ENCODE measurements at places on chromosomes 5 and 9.

DNA sequence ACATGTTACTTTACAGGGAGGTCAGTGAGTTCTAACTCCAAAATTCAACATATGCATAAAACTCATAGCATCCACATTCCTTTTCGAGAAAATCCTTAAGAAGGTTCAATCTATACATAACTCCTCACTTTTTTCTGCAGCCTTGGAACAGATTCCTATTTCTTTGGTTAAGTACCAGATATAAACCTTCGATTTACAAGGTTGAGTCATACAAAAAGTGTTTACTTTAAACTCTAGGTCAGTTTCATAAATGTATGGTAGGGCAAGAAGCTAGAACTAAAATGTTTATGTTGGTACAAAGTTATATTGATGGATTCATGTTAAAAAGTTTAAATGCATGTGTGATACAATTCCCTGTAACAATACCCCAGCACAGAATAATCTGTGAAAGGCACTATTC is 19.4 kb downstream of the CDKN2AIPNL start:
- DNase-seq, result no peak

- no peak for DNase-seq
These were observed 120.1 kb downstream of the SNX18 start for GRCh38 chr5:54637654-54638053.

DNA sequence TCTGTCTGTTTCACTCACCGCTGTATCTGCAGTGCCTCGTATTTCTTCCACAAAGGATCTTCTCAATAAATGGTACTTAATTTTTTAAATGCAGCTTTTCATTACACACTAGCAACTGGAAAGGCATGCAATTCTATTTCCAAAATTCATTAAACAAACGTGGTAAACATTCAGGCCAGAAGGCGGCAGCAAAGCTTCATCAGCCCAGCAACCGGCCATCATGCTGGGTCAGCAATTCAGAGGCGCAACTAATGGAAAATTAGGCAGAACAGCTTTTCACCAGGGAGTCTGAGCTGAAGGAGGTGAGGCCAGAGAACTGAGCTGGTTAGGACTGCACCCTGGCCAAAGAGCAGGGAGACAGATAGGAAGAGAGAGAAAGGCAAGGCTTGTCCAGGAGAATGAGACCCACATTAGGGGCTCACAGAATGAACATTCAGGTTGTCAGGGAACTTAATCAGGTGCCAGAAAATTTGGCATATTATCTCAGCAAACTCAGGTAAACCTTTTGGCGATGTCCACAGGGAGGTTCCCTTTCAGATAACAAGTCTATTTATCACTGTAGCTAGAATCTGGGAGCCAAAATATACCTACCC is 17.7 kb upstream of the RNF180 start:
- DNase-seq, result peak; percentile 61

GRCh38 chr5:10525124-10525495 is 38.8 kb upstream of the ANKRD33B start:
- no peak for DNase-seq

- DNase-seq, result no peak
These were observed 9.3 kb upstream of the FGF18 start for GRCh38 chr5:171410181-171410580.

- DNase-seq, result no peak
These were observed 11.2 kb upstream of the SETX start for GRCh38 chr9:132365986-132366385.

- DNase-seq, result no peak
These were observed 2.3 kb downstream of the DENND4C start for GRCh38 chr9:19232823-19233194.

- peak; percentile 13 for DNase-seq
These were observed 1104.8 kb upstream of the C9orf72 start for GRCh38 chr9:28678097-28678496.

- DNase-seq, result peak; percentile 35
These were observed 5.6 kb upstream of the IER5L start for GRCh38 chr9:129183495-129184218.

DNA sequence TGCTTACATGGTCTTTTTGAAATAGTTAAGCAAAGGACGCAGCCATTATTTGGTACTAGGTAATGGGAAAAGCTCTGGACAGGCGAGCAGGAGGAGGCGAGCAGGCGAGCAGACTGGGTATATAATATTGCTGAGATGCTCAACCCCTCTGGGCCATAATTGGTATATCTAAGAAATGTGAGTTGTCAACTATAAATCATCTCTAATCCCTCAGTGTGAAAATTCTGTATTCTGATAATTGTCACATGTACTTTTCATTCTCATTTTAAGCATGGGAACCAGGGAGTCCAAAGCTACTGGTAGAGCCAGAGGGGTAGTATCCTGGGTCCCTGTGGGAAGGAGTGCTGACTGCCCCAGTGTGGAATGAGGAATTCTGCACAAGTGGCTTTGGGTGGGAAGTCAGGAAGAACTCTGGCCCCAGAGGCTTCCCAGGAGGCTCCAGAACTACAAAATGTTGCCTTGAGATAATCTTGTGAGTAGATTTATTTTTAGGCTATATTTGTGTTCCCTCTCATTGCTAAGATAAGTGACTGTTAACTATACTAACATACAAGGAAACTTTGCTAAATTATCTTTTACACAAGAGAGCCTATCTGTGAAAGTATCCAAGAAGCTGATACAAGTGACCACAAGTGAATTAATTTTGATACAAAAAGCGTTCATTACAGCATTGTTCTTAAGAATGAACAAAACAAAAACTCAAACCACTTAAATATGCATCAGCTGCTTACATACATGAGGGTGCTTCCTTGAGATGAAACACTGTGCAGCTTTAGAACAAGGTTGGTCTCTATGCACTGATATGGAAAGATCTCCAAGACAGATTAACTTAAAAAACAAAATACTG is 70.5 kb upstream of the TNFAIP8 start:
- no peak for DNase-seq

GRCh38 chr9:2022560-2022959 is 7.4 kb downstream of the SMARCA2 start:
- no peak for DNase-seq

- DNase-seq, result peak; percentile 76
These were observed 54.4 kb downstream of the CCDC192 start for GRCh38 chr5:127757576-127757975.

DNA sequence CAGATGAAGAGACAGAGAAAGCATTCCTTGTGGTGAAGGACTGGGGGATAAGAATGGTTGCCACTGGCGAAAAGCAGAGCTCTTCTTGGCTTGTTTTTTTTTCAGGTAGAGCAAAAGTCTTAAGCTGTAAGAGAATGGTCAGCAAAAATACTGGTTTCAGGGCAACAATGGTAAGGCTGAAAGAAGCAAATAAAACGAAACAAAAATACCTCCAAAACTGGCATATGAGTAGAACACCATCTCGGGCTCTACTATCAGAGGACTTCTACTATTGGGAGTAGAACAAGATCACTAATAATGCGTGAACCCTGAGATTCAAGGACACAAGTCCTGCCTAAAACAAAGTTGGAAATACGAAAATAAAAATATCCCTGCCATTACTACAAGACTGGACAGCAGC is 1823.2 kb upstream of the CDH6 start:
- no peak for DNase-seq

DNA sequence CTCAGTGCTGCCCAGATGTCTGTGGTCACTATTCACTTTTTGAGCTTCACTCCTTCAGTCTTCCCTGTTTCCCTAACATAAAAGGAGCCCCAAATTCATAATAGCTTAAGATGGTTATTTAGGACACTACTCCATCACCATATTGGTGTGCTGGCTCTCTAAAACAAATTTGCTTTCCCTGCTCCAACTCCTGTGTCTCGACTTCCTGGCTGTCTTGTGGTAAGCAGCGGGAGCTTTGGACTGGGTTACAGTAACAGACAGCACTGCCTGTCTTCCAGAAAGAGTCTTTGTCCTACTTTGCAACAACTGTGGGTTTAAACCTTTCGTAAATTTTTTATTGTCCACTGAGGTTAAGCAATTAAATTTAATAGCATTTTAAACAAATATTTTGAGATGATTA is 389.4 kb downstream of the CDH9 start:
- no peak for DNase-seq

DNA sequence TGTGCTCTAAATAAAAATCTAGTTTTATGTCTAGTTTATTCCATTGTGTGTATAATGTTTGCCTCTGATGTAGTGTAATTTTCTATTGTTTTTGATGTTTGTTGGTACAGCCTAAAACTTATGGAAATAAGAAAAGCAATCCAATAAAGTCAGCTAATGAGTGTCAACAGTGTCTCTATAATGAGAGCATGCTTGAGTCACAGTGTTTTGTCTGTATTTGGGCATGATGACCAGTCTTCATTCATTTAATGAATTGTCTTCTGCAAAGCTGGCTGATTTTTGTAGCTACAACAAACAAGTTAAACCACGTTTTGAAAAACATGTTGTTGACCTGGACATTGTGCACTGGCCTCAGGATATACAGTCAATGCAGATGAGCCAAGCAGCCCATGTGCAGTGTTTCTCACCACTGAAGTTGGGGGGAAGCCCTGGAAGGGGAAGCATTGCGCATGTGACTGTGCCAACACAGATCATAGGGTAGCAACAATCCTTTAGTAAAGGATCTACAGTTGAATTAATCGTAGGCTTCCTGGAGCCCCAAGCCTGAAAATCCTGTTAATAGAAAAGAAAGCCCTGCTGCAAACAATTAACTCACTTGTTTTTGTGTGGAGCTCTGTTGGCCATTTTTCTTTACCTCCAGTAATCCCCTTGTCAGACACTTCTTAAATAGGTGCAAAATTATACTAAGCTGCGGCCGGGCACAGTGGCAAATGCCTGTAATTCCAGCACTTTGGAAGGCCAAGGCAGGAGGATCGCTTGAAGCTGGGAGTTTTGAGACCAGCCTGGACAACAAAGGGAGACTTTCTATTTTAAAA is 88.0 kb downstream of the INIP start:
- peak; percentile 35 for DNase-seq

DNA sequence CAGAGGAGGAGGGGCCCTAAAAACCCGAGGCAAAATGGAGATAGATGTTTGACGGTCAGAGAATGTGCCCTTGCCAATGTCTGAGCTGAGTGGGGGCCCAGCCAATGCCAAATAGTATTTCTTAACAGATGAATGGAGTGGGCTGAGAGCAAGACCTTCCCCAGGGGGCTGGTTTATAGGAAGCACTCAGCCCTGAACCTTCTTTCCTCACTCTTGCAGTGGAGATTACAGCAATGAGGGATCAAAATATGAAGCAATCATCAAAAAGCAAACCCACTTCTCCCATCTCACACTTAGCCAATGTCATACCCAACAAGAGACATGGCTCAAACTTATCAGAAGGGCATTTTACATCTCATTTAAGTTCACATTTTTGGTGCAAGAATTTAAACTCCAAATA is 350.3 kb downstream of the GADD45G start:
- no peak for DNase-seq

DNA sequence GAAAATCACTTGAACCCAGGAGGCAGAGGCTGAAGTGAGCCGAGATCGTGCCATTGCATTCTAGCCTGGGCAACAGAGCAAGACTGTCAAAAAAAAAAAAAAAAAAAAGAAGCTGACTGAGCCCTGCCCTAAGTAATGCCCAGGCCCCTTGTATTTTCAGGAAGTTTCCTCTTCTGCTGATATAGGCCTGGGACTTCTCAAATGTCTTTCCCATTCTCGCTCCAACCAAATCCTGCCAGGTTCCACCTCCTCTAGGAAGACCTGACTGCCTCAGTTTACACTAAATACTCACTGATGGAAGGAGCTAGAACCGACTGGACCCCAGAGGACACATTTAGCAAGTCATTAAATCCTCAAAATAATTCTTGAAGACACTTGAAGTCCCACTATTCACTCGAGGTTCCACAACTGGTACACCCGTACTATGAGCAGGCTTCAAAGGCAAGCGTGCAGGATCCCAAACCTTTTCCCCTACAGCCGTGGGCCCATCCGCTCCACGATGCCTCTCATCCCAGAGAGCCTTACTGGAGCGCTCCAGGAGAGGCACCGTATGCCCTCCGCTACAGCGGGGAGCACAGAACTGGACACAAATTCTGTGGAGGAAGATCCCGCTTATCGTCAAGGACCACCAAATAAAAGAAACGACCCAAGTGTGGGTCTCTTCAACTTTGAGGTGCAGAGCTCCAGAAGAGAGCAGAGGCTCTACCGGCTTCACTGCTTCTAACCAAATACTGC is 676 bp downstream of the NOL6 start:
- DNase-seq, result no peak

GRCh38 chr5:167296661-167297060 is 994.8 kb upstream of the WWC1 start:
- DNase-seq, result no peak

DNA sequence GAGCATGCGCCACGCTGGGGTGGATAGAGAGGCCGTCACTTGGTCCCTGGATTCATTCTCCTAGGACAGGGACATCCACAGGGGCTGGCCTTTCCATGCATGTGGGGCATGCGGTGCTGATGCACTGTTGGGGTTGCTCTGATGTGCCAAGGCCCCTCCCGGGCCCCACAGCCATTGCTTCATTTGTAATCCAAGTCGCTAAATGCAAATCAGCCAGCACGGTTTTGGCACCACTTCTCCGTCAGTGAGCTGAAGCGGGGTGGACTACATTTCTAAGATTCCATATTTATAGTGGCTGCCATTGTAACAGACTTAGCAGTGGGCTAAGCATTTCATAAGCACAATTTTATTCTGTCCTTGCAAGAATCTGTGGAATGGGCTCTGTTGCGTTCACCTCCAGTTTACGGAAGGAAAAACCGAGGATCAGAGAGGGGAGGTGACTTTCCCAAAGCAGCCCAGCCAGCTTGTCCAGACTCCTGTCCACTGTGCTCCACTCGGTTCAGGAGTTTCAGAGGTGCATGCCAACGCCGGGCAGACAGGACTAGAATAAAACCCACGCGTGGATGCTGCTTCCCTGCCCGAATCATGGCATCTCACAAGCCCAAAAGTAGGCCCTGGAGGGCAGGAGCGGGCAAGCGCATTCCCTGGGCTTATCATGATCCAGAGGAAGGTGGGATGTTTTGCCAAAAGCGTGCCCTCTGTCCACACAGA is 102.6 kb upstream of the COL5A1 start:
- no peak for DNase-seq

GRCh38 chr5:109914906-109915305 is 225.2 kb downstream of the MAN2A1 start:
- no peak for DNase-seq

GRCh38 chr5:16727755-16728325 is 111.0 kb upstream of the RETREG1 start:
- DNase-seq, result no peak

- DNase-seq, result peak; percentile 75
These were observed 10.4 kb downstream of the UIMC1 start for GRCh38 chr5:176995896-176996767.

DNA sequence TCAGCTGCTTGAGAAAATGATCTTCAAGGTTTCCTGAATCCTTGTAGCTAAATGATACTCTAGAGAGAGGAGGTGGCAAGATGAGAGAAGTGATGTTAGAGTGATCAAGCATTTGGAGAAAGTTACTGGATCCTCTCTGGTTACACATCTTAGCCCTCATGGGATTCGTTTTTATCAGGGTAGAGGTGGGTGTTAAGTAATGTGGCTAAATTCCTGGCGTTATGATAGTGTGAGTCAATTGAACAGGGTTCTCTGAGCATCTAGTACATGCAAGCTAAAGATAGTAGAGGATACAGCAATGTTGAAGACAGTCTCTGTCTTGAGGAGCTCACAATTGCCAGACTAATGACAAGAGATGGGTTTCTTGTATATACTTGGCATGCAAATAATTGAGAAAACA is 123.7 kb downstream of the PSD2 start:
- DNase-seq, result no peak
